ENCODE measurements at places on chromosomes 12 and 14.

- DNase-seq: peak; percentile 73
These were observed 118.9 kb downstream of the PIWIL1 start for GRCh38 chr12:130456375-130457199.

DNA sequence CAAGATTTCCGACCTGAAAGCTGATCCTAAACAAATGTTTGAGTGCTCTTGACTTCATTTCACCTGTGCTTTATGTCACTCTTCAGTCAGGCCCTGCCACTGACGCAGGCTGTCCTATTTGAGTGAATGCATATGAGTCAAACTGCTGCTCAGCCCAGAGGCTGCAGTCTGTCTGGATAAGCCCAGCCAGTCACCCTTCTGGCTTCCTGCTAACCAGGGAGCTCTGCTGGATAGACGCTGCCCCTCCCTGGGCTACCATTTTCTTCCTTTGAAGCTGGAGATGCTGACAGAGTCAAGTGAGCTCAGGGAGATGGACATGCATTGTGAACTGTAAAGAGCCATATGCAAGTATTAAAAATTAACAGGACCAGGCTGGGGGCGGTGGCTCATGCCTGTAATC, 5.1 kb upstream of the TUNAR start:
- no peak for DNase-seq

- no peak for DNase-seq
These were observed 154.6 kb upstream of the OTX2 start for GRCh38 chr14:56964895-56965294.

GRCh38 chr12:8692573-8692972, 5.2 kb upstream of the RIMKLB start:
- peak; percentile 32 for DNase-seq

DNA sequence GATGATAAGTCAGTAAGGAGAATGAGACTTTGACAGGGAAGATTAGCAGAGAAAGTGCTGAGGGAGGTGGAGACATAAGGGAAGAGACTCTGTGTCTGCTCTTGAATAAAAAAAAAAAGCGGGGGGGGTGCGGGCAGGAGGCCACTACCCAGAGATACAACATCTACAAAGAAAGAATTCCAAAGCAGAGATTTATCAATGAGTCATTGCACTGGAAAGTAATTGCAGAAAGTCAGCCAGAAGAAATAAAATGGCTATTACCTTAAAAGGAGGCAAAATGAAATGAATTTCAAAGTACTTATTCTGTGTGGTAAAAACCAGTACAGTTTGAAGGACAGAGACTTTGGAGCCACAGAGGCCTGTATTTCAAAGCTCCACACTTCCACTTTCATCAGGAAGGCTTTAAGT, 267.1 kb upstream of the PRKD1 start:
- DNase-seq: no peak

DNA sequence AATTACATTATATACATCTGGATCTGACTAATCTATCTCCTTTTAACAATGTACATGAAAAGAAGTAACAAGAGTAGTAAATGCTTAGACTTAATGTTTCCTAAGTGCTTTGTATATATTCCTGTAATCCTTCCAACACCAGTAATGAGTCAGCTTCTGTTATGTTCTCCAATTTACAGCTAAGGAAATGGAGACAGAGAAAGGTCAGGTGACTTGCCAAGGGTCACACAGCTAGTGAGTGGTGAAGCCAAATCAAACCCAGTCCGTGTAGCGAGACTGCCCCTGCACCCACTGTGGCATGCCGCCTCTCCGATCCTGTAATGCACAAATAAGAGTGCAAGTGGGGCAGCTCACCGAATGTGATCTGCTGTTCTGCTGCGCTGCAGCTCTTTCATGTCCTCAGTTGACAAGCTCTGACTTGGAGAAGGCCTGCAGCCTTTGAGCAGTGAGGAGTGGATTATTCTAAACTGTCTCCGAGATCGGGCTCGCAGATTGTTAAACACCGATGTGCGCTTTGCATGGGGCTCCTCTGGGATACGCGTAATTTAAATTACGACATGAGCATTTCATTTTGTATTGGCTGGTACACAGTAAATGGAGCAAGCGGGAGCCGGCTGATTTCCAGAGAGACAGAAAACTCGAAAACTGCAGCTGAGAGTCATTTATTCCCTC, 65.1 kb upstream of the KTN1 start:
- DNase-seq: no peak

DNA sequence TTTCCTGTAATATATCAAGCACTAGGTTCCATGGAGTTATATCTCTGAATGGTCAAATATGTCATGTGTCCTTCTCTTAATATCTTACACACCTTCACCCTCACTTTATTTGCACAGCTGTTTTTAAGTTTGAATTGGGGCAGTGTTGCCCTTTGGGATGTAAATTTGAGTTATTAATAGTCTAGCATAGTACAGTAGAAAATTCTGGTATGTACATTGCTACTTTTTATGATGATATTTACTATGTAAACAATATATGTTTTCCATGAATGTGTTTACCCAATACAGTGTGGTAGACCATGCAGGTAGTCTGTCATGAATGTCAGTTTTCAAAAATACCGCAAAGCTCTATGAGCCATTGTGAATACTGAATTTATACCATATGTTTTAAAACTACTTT, 50.5 kb downstream of the METTL25 start:
- no peak for DNase-seq

- DNase-seq: no peak
These were observed 68.8 kb upstream of the IFNG-AS1 start for GRCh38 chr12:67920413-67920812.

DNA sequence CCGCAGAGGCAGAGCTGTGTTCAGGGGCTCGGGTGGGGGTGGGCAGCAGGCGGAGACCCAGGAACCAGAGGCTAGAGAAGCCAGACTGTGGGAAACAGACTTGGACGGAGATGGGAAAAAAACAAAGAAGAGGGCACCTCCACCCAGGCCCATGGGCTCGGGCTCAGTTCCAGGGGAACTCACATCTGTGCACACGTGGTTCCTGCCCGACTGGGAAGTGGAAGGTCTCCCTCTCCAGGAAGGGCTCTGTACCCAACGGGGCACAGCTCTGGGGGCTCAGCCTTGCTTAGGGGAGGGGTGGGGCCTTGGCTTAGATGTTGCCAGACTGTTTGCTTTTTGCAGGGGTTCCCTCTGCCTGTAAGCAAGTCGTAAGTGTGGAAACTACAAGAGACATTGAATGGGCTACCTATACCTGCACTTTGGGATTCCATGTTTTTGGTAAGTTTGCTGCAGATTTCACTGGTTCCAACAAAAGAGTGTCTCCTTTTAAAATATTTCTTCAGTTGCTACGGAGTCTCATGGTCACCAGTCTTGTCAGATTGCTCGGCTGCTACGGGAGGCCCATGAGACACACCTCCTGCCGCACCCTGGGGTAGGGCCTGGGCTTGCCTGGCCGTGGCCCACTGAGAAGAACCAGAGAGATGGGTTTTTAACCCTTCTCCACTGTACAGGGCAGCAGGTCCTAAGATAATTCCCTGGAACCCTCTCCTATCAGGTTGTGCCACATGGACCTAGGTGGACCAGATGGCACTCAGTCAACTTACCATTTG, 127.6 kb upstream of the EVL start:
- DNase-seq: no peak

GRCh38 chr12:6980740-6981139, 10.0 kb downstream of the EMG1 start:
- DNase-seq: no peak

GRCh38 chr12:54950071-54950727, 34.4 kb downstream of the TESPA1 start:
- no peak for DNase-seq

- no peak for DNase-seq
These were observed 153.1 kb upstream of the FRMD6 start for GRCh38 chr14:51498411-51499227.

DNA sequence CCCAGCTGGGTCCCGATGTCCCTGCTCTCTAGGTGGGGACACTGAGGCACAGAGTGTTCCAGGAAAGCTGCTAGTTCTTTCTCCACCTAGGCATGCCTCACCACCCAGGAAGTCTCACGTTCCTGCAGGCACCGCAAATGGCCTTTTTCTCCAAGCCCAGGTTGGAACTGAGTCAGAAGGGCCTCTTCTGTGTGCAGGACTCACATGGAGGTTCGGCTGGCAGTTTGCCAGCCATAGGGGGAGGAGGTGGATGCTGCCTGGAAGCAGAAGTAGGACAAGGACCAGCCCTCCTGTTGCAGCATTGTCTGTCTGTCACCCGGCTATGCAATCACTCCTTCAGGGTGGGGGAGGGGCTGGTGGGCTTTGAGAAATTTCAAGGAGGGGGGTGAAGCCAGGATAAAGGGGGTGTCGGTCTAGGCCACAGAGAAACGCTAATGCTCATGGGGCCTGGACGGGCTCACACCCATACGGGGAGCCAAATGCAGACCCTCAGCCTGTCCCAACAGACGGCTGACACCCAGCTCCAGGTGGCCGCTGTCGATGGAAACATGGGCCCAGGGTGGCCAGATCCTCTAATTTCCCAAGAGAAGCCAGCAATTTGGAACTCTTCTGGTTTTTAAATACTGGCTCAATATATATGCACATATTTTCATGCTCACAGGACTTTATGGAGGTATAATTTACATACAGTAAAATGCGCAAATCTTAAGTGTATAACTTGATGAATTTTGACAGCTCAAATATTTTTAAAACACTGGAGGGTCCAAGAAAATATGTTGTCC, 120.5 kb downstream of the PHETA1 start:
- DNase-seq: no peak

DNA sequence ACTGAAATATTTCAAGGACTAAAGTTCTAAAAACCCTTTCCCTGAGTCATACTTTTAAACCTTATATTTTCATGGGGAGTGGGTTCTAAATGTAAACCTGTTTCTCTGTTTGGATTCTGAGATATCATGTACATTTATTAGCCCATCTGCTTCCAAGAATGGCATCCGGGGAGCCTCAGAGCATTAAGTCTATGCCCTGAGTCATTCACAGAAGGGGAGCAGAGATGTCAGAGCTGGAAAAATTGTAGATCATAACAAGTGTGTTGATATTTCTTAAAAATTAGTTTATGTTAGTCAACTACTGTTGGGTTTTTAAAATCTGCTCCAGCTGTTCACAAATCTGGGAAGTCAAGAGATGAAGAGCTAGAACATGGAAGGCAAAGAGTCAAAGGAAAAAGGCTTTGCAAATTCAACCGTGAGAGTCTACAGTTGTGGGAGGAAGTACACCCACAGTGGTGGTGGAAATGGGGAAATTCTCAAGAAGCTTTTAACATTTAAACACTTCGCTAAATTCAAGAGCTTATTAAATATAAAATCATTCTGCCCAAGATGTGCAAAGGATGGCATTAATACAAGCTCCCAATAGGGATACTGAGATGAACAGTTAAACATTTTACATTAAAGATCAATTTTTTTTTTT, 70.5 kb upstream of the FLRT2 start:
- DNase-seq: no peak

DNA sequence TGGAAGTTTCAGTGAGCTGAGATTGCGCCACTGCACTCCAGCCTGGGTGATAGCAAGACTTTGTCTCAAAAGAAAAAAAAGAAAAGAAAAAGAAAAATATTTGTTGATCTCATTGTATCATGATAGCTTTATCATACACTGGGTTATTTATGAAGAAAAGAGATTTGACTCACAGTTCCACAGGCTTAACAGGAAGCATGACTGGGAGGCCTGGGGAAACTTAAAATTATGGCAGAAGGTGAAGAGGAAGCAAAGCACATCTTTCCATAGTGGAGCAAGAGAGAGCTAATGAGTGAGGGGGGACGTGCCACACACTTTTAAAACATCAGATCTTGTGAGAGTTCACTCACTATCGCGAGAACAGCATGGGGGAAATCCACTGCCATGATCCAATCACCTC, 72.7 kb upstream of the FUT8 start:
- DNase-seq: no peak

GRCh38 chr12:105083551-105084105, 630 bp downstream of the ALDH1L2 start:
- DNase-seq: no peak

- DNase-seq: no peak
These were observed 9.0 kb upstream of the DCN start for GRCh38 chr12:91191513-91192111.

DNA sequence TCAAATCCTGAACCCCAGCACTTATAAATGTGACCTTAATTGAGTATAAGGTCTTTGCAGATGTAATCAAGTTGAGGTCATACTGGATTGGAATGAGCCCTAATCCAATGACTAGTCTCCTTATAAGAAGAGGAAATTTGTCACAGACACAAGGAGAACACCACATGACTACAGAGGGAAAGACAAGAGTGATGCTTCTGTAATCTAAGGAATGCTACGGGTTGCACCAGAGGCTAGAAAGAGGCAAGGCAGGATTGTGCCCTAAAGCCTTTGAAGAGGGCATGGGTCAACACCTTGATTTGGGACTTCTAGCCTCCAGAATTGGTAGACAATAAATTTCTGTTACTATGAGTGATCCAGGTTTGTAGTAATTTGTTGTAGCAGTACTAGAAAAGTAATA, 135.0 kb downstream of the FOXG1 start:
- no peak for DNase-seq

DNA sequence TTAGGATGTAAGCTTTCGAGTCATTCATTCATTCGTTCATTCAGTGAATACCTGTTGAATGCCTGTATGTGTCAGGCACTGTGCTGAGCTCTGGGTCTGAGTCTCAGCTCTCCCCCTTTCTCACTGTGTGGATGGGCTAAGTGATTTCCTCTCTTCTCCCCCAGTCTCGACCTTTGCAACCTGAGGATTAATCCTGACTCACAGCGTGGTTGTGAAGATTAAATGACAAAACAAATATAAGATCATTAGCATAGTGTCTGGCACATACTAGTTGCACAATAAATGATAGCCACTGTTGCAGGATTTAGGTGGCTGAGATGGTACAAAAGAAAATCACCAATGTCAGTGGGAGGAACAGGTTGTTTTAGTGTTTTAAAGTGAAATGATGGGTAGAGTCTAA, 136.7 kb downstream of the GPR135 start:
- no peak for DNase-seq

- no peak for DNase-seq
These were observed 5.6 kb downstream of the TRMT61A start for GRCh38 chr14:103534576-103535061.

DNA sequence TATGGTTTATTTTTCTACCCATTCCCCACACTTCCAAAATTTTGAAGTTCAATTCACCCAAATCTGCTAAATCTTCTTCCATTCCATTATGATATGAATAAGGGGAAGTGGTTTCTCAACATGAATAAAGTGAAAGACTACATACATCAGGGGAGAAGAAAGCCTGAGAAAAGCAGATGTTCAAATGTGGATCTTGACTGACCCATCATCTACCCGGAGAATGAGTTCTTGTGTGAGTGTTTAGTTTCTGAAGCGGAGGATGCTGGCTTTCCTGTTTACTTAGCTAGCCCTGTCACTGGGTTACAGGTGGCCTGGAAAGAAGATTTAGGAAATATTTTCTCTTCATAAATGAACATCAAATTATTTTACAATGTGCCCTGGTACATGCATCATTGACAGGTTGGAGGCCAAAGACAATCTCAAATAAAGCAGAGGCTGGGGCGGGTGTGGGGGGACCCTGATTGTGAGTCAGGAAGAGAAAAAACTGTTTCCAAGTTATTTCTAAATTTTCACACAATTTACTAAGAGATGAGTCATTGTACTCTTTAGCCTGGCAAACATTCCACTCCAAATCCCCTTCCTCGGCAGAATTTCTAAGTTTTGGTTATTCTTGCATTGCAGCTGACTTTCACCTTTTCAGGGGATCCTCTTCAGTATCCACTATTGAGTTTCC, 135.6 kb downstream of the SLC25A21 start:
- DNase-seq: no peak

- DNase-seq: no peak
These were observed 103.1 kb downstream of the EML1 start for GRCh38 chr14:99896361-99896760.

Measured in NCI-H1105 (cell line).